ENCODE measurements at places on chromosomes 2 and 18.

DNA sequence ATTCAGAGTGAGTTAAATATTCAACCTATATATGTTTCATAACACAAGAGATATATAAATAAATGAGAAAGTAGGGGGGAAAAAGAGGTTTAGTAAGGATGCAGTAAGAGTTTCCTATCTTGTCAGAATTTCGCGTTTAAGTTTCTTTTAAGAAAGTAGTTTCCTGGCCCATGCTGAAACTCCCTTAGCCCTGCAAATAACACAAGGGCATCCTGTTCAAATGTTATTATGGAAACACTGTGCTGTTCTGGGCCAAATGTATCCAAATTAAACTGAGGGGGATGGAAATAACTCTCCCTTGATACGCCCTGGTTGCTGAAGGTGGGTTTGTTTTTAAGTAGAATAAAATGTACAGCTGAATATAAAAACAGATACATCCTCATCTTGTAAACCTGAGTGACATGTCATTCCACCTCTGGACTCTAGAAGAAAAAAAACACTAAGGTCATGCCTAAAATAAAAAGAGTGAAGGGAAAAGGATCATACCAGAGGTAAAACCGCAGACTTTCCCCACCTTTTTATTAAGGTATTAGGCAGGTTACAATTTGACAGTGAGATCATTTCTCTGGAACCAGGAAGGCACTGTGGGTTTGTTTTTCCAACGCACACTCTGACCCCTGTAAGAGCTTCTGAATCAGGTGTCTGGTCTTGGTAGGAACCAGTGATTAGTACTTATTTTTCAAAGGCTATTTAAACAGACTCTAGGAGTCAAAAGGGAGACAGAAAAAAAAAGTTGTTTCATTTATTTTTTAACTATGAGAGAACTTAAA lies 16.7 kb downstream of the BCL2 start:
- no peak for DNase-seq

GRCh38 chr2:41199334-41199733 lies 747.4 kb upstream of the SLC8A1 start:
- DNase-seq = no peak

DNA sequence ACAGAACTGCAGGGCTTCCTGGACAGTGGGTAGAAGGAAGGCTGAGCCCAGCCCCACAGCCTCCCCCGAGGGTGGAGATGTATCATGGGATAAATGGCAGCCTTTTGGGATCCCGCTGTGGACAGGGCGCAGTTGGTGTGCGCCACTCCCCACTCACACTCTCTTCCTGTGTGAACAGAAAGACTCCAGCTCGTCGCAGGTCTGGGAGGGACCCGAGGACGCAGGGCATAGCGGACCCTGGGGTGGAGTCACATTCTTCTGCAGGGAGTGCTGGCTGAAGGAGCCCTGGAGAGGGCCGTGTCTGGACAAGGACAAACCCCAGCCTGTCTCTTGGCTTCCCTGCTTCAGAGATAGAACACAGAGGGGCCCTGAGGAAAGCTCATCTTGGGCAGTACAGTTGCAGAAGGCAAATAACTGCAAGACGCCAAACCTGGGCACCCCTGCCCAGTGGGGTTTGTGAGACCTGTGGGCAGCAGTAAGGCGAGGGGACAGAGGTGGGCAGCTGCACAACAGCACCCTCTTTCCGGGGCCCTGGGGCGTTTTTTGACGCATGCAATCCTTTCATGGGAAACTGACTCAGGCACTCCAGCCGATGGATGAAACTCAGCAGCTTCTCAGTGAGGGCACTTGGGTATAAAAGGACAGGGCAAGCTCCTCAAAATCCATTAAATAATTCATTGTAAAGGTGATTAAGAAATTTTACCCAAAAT lies 101.9 kb downstream of the USP40 start:
- no peak for DNase-seq

GRCh38 chr2:29650631-29651097 lies 270.7 kb downstream of the ALK start:
- DNase-seq = no peak

- DNase-seq = no peak
Observed at GRCh38 chr2:86445436-86445835, 4.3 kb downstream of the KDM3A start.

- DNase-seq = no peak
Observed at GRCh38 chr2:236871500-236872001, 214.1 kb upstream of the COPS8 start.

DNA sequence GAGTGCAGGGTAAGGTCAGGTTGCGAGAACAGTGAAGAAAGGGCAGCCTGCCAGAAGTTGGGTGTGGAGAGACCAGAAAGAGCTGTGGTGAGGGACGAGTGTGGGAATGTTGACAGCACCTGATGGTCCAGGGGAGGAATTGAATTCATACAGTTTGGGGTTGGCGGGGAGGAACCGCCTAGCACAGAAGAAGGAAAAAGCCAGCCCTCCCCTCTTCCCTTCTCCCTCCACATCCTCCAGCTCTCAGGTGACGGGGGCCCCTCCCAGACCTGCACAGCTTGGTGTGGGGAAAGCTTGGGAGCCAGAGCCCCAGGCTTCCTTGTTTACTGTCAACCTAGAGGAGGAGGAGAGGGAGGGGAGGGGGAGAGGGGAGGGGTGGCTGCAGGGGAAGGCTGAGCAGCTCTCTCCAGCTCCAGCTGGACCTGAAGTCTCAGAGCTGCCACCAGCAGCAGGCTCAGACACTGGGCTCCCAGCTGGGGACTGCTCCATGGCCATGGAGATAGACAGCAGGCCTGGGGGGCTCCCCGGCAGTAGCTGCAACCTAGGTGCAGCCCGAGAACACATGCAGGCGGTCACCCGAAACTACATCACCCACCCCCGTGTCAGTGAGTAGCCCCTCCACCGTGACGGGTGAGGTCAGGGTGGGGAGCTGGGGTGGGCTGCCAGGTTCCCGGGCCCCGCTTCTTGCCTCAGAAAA lies at the start of gene ATP6V1B1:
Gene ATP6V1B1 (plus strand): TSS at position 433 of the 697 bp plus-strand sequence. CDS start 55 bp downstream, at position 488.
- DNase-seq = no peak

DNA sequence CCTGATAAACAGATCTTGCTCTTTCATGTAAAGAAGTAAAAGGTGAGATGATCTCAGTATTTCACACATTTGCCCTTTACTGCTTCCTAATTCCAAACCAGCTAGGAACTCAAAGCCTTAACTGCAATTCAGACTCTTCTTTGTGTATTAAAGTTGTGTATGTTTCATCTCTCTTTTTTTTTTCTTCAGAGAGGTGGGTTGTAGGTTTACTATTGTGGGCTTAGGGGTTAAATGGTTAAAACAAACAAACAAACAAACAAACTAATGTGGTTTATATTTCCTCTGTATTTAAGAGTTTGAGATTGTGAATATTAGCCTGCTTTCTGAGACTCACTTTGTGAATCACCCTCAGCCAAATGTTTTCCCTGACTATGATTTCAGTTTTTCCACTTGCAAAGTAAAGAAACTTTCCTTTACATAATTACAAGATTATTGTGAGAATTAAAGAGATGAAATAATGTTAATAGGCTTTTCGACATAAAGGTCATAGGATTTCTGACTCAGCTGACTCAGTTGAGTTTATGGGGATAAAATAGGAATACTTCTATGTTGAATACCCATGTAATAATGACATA lies 2.8 kb downstream of the GULP1 start:
- no peak for DNase-seq

Measured in activated CD8-positive, alpha-beta memory T cell treated with anti-CD3 and anti-CD28 coated beads, Interleukin-2, amount 50 U/mL, for 4 hours (primary cell).